ENCODE measurements at places on chromosomes 12 and 14.

GRCh38 chr12:78473136-78473535 lies 391.4 kb upstream of the SYT1 start:
- DNase-seq = no peak

GRCh38 chr14:72443991-72444441 lies 449.9 kb downstream of the DPF3 start:
- peak; percentile 55 for DNase-seq

DNA sequence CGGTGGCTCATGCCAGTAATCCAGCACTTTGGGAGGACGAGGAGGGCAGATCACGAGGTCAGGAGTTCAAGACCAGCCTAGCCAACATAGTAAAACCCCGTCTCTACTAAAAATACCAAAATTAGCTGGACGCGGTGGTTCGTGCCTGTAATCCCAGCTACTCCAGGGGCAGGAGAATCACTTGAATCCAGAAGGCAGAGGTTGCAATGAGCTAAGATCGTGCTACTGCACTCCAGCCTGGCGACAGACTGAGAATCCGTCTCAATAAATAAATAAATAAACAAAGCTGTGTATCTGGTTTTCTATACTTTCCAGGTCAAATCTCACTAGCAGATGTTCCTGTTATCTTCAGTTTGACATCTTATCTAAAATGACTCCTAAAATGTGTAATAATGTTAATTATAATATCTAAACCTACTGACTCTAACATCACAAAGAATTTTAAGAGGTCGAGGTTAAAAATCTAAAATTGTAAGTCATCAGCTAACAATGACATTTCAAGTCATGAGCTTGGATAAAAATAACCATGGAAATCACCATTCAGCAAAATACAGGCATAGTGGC lies 2.4 kb upstream of the SRP54 start:
- no peak for DNase-seq

DNA sequence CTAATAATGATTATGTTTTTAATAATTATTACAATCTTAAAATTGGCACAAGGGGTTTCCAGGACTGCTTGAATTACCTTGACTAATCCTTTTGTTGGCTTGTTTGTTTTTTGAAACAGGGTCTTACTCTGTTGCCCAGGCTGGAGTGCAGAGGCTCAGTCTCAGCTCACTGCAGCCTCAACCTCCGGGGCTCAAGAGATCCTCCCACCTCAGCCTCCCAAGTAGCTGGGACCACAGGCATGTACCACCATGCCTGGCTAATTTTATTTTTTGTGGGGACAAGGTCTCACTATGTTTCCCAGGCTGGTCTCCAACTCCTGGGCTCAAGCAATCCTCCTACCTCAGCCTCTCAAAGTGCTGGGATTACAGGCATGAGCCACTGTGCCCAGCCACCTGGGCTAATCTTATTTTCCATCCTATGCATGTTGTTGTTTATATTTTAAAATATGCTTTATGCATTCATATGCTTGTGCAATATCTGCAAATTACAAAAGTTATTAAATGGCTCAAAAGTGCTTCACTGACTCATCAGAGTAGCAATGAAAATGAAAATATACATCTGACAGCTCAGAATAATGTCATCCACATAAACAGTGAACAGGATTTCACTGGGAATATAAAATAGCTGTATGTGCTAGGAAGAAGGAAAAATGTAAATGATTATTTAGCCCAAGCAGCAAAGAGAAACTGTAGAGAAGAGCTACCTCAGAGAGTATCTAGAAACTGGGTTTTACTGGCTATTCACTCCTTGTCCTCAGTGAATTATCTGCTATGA lies 24.8 kb upstream of the PLEKHG6 start:
- DNase-seq = no peak

GRCh38 chr14:55073856-55074255 lies 22.4 kb downstream of the MAPK1IP1L start:
- DNase-seq = no peak

Measured in activated T-cell treated with anti-CD3 and anti-CD28 coated beads, Interleukin-2, amount 50 U/mL, for 72 hours (primary cell).